ENCODE measurements at places on chromosomes 6 and 20.

DNA sequence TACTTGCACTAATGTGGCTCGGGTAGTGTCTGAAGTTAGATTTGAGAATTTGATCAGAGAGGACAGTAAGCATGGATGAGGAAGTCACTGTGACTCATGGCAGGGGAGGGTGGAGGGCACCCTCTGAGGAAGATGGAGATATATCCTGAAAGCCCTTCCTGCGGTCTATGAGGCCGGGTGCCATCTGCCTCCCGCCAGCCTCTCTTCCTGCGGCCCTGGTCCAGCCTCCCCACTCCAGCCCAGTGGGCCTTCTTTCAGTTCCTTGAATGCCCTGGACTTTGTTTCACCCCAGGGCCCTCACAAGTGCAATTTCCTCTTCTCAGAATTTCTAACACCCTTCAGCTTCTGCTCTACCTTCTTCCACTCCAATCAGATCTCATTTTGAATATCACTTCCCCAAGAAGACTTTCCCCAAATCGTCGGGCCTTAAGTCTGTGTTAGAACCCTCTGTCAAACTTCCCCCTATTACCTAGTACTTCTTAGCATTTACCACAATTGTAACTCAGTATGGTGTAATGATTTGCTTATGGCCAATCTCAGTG, 20.2 kb upstream of the TNFAIP3 start:
- no peak for DNase-seq

DNA sequence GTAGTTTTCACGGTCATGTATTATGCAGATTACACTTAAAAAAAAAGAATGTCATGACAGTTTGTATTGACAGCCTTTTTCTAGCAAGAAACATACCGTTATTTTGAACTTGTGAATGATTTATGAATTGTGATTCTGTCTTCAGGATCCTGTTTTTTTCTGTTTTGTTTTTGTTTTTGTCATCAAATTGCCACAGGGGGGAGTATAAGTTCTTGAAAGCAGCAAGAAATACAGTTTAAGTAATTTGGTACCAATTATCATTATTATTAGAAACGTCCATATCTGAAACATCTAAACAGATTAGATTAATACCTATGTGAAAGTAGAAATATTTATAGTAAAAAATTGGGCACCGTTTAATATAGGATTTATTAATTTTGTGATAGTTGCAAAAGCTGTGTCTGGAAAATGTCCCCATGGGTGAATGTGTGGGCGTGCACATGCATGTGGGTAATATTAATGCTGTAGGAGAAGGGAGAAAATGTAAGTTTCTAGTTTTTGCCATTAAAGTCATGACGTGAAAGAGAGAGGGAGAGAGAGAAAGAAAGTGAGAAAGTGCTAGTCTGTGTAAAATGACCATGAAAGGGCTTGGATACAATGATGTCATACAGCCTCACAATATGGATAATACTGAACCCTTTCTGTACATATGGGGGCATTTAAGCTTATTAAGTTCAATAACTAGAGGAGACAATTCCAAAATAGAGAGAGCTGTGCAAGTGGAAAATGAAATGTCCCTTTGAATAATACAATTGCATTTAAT, 9.4 kb upstream of the CCN2 start:
- no peak for DNase-seq

DNA sequence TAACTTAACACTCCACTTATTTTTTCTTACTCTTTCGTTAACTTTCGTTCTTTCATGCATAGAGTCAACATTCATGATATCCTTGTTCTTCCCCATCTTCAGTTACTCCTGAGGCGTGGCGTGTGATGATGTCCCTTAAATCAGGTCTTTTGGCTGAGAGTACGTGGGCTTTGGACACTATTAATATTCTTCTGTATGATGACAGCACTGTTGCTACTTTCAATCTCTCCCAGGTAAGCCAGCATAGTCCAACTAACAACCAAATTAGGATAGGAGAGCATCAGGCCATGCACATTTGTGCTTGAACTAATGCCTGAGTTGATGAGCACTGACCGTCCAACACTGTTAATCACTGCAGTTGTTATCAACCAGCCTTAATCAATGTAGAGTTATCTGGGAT, 119.6 kb downstream of the TMEM242 start:
- DNase-seq: no peak

DNA sequence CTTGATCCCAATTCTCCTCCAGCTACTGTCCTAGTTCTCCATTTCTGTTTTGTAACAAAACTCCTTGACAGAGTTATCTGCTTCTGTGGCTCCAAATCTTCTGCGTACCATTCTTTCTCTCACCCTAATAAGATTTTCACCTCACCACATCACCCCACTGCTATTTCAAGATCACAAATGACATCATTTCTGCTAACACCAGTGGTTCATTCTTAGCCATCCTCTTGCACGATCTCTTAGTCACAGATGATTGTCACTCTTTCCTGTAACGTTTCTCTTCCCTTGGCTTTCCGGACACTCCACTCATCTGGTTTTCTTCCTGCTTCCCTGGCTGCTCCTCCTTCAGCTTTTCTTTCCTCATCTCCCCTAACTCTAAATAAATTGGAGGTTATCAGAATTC, 56.8 kb upstream of the FABP7 start:
- no peak for DNase-seq

- no peak for DNase-seq
These were observed 77.5 kb downstream of the CAP2 start for GRCh38 chr6:17470938-17471327.

DNA sequence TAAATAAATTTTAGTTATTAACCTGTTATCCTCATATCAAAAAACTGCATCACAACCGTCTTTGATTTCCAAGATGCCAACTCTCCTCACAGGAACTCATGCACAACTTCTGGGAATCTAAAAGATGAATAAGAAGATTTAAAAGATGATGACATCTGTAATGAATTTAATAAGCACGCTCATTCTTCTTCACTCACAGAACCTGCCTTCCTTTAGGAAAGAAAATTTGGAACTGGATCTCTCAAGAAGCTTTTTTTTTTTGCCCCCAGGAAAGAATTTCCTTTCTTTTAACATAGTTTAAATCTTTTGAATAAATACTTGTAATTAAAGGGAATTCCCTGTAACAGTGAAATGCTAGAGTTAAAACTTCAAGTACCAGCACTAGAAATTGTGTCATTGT, 161.5 kb downstream of the HIVEP2 start:
- DNase-seq: no peak

DNA sequence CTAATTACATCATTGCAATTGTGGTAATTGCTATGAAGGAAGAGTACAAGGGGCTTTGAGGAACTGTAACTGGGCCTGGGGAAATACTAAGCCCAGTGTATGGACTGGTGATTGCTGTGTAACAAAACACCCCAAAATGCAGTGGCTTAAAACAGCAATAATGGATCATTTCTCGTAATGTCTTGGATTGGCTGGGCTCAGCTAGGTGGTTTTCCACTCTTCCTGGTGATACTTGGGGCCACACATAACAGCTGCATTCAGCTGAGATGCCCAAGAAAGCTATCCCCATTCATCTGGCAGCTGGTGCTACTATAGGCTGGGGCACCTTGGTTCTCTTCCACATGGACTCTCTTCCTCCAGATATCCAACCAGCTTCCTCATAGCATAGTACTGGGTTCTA, 150.3 kb downstream of the EYA2 start:
- DNase-seq: no peak

GRCh38 chr6:168608113-168608400, 167.1 kb downstream of the SMOC2 start:
- no peak for DNase-seq

GRCh38 chr6:92404281-92404680, 1015.1 kb downstream of the EPHA7 start:
- DNase-seq: no peak

- DNase-seq: peak; percentile 43
These were observed 45.7 kb downstream of the OR2B2 start for GRCh38 chr6:27866357-27867050.

GRCh38 chr6:21731411-21732031, 138.0 kb downstream of the SOX4 start:
- DNase-seq: no peak

DNA sequence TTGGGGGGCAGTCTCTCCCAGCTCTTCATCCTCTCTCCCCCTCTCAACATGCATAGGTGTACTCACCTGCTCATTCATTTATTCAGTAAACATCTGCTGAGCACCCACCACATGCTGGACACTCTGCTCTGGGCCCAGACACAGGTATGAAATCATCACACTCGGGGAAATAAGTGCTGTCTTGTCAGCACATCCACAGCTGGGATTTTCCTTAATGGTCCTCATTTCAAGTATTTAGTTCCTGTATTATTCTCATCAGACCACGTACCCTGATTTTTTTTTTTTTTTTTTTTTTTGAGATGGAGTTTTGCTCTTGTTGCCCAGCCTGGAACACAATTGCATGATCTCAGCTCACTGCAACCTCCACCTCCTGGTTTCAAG, 19.4 kb downstream of the RAB5IF start:
- DNase-seq: no peak

GRCh38 chr6:133590814-133591213, 298.1 kb upstream of the TCF21 start:
- no peak for DNase-seq

DNA sequence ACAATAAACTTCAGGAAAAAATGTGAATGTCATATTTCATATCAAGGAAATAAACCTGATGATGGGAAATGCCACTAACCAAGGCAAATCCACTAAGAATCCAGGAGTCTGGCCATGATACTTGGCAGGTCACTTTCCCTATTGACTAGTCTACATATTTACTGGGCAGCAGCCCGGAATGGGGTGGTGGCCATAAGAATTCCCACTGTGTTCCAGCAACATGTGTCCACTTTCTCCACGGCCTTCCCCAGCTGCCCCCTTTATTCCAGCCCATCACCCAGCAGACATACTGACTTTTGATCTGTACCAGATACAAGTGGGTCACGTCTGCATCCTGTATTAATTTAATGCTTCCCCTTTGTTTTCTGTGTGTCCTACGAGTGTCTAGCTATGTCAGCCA, 234.5 kb upstream of the PRDM1 start:
- no peak for DNase-seq

- no peak for DNase-seq
These were observed 455.0 kb upstream of the SOX4 start for GRCh38 chr6:21138336-21139069.

DNA sequence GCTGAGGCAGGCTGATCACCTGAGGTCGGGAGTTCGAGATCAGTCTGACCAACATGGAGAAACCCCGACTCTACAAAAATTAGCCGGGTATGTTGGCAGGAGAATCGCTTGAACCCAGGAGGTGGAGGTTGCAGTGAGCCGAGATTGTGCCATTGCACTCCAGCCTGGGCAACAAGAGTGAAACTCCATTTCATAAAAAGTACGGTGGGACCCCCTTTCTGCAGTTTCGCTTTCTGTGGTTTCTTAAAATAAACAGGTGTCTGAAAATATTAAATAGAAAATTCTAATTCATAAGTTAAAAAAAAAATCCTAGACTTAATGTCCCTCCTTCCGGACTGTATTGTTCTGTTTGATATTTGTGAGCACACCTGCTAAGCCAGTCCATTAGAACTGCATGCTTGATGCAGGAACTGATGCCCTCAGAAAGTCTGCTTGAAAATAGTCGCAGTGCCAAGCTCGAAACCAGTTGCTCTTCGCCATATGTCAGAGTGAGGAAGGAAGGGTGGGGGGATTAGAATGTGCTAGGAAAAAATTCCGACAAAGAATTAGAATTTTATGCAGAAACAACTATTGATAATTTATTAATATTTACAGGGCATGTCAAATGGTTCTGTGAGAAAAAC, 85.9 kb downstream of the JARID2 start:
- no peak for DNase-seq

- DNase-seq: no peak
These were observed 216.5 kb downstream of the TFAP2C start for GRCh38 chr20:56845546-56846086.

DNA sequence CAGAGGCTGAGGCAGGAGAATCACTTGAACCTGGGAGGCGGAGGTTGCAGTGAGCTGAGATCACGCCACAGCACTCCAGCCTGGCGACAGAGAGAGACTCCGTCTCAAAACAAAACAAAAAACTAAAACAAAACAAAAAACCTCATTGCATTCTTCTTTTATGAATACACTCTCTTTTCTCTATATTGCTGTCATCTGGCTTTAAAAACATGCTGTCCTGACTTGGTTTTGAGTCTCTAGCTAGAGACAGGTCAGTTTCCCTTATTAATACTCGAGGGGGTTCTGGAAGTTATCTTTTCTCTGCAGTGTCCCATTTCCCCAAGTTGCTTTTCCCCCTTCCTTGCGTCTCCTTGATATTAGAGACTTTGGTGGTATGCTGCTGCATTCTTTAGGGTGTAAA, 50.9 kb downstream of the RIOK1 start:
- no peak for DNase-seq

GRCh38 chr6:29631860-29632731, 887 bp downstream of the GABBR1 start:
- peak; percentile 43 for DNase-seq

GRCh38 chr20:49541733-49542513, 26.0 kb downstream of the PTGIS start:
- DNase-seq: peak; percentile 63

- peak; percentile 56 for DNase-seq
These were observed 4.2 kb downstream of the PRSS16 start for GRCh38 chr6:27251606-27252251.

DNA sequence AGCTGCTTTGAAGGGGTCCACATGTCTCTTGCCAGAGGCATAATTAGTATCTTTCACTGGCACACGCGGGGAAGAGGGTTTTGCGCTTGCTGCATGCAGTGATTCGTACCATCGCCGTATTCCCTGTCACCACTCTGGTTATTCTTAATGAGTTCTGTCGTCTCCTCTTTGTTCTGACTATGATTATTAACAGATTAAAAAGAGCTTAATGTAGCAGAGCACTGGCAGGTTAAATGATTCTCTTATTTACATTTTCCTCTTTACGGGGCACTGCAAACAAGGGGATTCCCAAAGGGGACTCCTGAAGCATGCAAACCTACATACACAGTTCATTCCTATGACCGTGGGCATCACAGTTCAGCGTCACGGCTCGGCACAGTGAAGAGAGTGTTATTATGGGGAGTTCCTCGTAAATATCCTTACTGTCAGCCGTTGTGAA, 204.8 kb downstream of the DTNBP1 start:
- DNase-seq: no peak

- DNase-seq: no peak
These were observed 84.4 kb downstream of the BACH2 start for GRCh38 chr6:90212274-90212673.

DNA sequence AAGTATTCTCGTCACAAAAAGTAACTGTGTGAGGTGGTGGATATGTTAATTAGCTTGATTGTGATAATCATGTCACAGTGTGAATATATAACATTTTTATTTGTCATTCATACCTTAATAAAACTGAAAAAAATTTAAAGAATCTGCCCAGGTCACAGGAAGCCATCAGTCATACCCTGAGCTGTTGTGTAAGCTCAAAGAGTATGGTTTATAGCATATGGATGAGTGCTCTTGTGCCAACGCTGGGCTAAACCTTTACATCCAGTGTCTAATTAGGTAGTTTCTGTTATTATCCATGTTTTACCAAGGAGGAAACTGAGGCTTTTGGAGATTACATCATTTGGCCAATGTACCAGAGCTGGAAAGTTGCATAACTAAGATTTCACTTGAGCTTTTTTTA, 11.4 kb downstream of the PKIG start:
- DNase-seq: no peak

DNA sequence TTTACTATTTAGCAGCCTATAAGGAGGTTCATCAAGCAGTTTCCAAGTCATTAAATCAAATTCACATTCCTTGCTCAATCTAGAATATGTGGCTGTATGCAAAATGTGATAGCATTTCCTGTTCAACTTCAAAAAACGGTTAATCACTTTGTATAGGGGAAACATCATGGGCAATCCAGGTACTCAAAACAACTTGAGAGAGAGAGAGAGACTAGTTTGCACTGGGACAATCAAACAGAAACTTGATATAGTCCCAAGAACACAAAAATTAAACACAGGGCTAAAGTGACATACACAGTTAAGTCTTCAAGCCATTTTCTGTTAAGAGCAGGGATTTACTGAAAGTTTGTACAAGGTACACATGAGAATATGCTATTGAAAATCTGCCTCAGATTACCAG, 7.4 kb downstream of the CPNE1 start:
- no peak for DNase-seq
